ENCODE measurements at places on chromosomes 6 and 20.

GRCh38 chr6:163383912-163384311 is 30.6 kb upstream of the QKI start:
- no peak for DNase-seq

- DNase-seq: no peak
Observed at GRCh38 chr6:150038202-150039062, 13.1 kb upstream of the RAET1L start.

DNA sequence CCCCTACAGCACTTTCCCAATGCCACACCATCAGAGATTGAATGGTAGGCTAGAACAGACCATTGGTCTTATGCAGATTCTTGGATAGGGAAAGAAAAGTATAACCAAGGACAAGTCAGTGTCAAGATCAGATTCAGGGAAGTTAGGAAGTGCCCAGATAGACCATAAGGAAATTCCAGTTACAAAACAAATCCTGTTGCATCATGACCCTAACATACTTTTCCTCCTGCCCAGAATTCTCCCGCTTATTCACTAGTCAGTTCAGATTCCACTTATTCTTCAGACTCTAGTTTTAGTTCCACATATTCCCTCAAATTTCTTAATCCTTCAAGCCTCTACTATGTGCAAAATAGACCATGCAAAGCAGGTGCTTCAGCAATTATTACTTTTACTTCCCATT is 20.7 kb downstream of the METTL24 start:
- no peak for DNase-seq

GRCh38 chr6:71011871-71012371 is 55.1 kb upstream of the B3GAT2 start:
- DNase-seq: no peak

DNA sequence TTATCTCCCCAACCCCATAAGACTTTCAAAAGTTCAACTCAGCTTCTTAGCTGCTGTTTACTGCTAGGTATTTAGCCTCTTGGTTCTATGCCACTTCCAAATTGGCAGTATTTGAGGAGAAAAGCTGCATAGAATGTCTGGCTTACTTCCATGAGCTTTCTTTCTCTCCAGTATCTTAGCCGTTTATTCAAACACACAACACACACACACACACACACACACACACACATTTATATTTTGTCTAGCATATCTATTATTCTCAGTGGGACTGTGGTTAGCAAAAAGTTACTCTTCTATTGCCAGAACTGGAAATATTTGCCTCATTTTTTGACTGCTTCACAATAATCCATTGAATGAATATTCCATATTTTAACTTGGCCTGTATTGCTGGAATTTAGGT is 634.2 kb upstream of the IMPG1 start:
- no peak for DNase-seq

DNA sequence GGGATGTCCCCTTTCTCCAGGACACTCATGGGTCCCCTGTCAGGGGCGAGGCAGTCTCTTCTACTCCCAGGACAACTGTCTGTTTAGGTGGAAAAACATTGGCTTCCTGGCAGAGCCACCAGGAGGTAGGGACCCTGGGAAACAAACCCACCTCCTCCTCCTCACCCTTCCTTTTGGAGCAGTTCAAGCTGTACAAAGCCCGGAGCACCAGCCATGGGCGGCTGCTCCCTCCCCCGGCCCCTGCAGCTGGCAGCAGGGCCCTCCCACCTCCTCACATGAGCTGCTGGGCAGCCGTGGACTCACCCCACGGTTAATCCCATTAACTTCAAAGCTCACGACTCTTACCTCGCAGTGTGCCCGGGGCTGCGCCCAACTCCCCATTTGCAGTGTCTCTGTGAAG is 48.6 kb downstream of the CDH4 start:
- no peak for DNase-seq

GRCh38 chr6:52317841-52318581 is 33.5 kb upstream of the MCM3 start:
- DNase-seq: no peak

DNA sequence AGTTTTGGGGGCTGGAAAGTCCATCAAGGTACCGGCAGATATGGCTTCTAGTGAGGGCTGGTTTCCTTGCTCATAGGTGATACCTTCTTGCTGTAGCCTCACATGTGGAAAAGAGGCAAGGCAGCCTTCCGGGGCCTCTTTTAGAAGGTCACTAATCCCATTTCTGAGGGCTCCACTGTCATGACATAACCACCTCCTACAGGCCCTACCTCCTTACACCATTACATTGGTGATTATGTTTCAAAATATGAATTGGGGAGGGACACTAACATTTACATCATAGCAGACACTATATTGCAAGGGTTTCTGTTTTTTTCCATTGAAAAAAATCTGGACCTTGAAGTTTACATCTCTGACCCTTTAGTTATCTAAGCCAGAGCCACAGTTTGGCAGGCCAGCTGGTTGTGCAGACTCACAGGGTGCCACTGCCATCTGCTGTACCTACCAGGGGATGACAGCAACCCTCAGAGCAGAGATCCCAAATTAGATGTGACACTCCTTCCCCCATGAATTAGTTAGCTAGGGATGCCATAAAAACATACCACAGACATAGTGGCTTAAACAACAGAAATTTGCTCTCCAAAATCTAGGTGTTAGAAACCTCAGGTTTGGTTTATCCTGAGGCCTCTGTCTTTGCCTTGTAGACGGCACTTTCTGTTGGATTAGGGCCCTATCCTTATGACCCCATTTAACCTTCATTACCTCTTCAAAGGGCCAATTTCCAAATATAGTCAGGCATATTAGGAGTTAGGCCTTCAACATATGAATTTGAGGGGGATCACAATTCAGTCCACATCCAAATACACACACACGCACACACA is 166.4 kb upstream of the RNF217 start:
- no peak for DNase-seq

DNA sequence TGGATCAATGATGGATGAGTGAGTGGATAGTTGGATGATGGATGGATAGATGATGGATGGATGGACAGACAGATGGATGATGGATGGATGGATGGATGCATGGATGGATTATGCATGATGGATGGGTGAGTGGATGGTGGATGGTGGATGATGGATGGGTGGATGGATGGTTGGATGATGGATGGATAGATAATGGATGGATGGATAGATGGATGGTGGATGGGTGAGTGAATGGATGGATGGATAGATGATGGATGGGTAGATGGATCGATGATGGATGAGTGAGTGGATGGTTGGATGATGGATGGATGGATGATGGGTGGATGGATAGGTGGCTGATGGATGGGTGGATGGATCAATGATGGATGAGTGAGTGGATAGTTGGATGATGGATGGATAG is 176.0 kb downstream of the TAF4 start:
- no peak for DNase-seq

- DNase-seq: no peak
Observed at GRCh38 chr6:109174916-109175315, 79.6 kb downstream of the CEP57L1 start.

GRCh38 chr6:125358898-125359297 is 57.1 kb upstream of the HDDC2 start:
- DNase-seq: no peak

DNA sequence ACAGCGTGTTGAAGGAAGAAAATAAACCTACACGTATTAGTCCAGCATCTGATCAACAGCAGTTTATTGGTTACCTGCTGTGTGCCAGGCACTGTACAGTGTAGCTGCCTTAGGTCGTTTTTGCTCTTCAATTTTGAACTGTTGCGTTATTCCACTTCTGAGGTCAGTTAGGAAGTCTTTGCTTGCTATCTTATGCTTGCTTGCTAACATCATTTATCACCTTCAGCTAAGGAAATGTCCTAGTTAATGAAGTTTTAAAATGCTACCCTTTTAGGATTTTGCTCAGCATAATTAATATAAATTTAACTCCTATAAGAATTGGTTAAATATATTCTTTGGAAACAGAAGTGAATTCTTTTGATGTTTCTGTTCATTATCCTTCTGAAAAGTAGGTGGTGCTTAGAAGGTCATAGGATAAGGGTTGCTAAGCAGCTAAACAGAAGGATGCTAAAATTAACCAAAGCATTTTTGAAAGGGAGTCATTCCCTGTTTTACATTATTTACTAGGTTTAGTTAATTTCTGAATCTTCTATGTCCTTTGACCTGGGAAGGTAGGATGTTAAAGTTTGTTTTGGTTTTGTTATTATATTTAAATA is 3.4 kb downstream of the RREB1 start:
- DNase-seq: no peak

DNA sequence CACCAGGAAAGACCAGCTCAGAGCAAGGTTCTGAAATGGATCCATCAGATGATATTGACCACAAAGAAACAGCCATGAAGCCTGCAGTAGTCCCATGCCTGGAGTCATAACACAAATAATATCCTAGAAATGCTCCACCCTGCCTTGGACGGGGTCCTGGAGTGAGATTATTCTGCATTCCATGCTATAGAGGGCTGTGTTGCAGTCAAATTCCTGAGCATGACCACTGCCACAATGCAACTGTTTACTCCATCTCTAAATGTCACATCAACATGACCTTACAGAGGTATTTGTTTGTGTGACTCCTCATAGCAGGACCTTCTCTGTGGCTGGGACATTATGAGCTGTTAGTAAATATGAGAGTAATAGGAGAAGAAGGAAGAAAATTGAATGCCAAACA is 257.5 kb upstream of the TCF21 start:
- DNase-seq: no peak

DNA sequence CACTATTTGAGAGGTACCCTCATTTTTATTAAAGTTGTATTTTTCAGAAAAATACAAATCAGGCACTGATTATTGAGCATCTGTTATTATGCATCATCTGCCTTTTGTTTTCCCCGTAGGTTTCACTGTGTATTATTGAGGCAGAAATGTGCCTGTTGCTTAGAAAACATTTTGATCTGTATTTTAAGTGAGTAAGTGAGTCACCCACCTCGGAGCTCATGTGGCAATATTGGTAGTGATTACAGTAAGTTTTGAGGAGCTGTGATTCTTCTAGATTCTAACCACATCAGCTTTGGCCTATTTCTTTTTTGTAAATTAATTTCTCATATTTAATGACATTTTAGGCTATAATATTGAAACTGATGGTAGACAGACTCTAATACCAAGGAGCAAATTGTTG is 59.6 kb upstream of the LAMP5 start:
- DNase-seq: no peak

DNA sequence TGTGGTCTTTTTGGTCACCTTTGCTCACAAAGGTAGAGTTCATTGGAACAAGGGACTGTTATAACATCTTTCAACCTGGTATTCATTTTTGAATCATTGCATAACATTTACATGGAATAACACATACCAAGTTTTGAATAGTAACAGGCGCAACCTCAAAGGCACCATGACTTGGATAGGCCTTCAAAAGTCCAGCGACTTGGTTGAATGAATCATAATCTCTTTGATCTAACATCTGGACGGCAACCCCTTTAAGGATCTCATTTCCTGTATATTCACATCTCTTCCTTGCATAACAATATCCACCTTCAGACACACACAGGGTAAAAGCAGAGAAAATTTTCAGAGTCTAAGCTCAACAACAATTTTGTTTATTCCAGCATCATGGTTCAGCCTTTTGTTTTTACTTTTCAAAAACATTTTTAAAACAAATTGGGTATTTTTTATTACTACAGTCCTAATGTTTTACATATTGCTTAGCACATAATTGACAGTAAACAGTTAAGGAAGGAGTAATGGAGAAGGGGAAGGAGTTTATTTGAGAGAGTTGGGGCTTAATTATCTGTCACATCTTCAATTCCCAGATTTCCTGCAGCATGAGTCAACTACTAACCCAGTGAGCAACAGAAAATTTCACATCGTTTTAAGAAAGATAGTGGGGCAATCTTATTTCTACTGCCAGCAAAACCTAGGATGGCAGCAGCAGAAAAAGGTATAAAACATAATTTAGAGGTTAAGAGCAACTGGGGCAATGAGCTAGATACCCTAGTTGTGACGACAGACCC is 41.8 kb upstream of the F13A1 start:
- DNase-seq: no peak

GRCh38 chr20:20687319-20687718 is 25.1 kb downstream of the RALGAPA2 start:
- DNase-seq: no peak

- DNase-seq: no peak
Observed at GRCh38 chr6:153058909-153059308, 56.4 kb upstream of the MTRF1L start.

DNA sequence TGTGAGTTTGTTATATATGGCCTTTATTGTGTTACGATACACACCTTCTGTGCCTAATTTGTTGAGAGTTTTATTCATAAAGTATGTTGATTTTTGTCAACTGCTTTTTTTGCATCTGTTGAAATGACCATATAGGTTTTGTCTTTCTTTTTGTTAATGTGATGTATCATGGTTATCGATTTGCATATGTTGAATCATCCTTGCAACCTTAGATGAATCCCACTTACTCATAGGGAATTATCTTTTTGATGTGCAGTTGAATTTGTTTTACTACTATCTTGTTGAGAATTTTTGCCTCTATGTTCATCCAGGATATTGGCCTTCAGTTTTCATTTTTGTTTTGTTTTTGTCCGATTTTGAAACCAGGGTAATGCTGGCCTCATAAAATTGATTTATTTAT is 45.7 kb upstream of the TPD52L1 start:
- DNase-seq: no peak

DNA sequence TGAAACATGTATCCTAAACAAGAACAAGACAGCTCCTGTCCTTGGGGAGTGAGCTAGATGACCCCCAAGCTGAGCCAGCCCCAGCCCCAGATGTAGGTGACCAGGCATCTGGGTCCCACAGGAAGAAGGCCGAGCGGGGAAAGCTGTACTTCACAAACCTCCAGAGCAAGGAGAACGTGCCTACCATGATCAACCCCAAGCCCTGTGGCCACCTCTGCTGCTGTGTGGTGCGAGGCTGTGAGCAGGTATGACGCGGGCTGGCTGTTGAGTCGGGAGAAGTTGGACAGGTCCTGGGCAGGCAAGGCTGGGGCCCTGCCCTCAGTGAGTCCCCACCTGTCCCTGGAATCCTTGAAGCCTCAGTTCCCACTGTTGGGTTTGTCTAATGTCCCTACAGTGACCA is 11.4 kb upstream of the CAPN11 start:
- no peak for DNase-seq

DNA sequence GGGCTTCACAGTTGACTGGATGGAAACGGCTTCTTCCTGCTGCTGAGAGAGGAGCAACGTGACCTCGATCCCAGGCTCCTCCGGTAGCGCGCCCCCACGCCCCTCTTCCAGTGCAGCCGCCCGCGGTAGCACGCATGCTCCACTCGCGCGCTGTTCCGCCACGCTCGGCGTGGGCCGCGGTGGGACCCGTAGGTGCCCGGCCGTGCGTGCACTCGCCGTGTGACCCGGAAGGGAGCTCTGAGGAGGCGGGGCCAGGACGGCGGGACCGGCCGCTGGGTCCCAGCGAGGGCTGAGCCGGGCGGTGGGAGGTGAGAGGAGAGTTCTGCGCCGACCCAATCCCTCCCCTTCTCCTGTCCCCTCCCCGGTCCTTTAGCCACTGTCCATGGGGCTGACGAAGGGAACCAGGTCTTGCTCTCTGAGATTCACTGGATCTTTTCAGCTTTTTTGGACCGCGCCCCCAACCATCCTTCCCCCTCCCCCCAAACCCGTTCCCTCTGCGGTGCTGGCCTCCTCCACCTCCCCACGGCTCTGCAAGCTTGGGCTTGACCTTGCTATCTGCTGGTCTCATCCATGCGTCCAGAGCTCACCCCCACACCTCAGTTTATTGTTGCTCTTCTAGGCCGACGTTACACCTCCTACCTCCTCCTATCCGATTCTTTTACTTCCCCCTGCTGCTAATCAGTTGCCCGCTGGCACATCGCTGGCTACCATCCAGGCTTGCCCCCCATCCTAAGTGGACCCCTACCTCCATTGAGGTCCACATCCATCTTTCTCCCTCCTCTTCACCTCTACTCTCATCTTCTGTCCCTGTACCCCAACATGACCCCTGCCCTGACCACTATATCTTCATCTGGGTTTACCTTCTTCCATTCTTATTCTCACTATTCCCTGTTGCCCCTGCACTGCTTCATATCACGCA is at the start of gene CUL9:
Gene CUL9, plus strand, starts transcription at position 255 of the 919 bp plus-strand sequence. CDS start 2,115 bp downstream, outside the sequence.
- DNase-seq: peak; percentile 70

All from activated effector memory CD4-positive, alpha-beta T cell treated with Interleukin-2 at 50 U/mL for 16 hours (primary cell).